ENCODE measurements at places on chromosomes 6 and 20.

DNA sequence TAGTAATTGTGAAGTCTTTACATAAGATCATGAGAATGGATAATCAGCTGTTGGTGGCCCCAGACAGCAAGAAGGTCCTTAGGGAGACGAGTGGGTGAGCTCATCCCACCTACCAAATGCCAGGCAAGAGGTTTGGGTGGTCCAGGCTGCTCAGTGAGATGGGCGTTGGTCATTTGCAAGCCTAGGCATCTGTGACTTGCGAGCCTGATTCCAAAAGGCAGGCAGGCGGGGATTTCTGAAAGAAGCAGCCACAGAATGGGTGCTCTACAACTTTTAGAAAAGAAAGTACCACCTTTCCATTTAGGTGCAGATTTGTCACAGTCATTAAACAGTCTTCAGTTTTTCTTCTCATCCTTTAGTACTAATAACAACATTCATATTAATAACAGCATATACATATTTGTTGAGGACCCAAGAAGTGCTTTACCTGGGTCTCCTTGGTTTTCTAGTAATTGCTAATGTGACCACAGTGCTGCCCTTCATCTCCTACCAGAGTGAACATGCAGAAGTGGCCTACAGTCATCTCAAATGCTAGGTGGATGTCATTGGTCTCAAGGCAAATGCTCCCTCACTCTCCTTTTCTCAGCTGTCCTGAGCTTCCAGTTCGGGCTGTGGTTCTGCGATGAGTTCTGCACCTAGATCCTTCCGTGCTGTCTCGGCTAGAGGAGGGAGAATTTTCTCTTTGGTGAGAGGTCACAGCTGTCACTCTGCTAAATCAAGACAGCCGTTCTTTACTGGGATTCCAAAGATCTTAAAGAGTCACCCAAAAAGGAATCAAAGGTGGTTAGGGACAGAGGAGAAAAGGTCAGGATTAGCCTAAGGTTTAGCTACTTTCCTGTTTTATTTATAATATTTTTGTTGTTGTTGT is 2.7 kb downstream of the WRNIP1 start:
- DNase-seq, result no peak

DNA sequence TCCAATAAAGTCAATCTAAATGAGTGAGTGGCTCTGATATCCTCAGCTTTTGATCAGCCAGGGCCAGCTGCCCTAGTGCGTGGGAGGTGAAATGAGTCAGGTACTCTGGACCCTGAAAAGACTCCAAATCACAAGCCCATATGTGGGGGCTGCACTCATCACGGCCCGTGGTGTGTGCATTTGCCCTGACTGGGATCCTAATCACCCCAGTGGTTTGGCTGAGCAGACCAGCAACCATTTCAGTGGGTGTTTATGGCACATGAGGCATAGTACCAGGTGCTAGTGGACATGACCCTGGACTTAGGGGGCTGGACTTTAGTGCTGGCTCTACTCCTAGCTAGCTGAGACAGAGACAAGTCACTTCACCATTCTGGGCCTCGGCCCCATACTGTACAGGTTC is 39.4 kb downstream of the SCML4 start:
- DNase-seq, result no peak

- DNase-seq, result no peak
Measured at GRCh38 chr6:63268574-63268973, 51.2 kb downstream of the LGSN start.

DNA sequence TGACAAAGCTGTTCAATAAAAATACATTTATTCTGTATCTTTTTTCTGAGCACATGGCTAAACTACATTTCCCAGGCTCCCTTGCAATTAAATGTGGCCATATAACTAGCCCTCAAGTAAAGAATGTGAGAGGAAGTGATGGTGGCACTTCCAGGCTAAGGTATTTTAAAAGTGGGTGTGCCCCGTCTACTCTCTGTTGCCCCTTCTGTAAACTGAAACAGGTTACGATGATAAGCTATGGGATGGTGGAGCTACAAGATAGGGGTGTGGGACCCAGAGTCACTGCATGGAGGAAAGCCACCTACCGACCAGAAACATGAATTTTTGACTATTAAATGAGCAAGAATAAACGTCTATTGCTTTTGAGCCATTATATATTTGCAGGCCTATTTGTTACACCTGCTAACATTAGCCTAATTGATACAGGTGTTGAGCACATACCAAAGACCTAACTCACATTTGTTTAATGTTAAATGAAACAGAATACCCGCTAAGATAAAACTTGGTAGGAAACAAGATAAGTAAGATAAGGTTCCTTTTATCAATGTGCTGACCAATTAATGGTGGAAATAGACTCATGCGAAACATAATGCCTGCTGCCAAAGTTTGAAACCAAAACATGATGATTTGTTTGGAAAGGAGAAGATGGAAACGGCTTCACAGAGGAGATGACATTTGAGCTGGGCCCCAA is 3.1 kb downstream of the FYN start:
- DNase-seq, result peak; percentile 30

DNA sequence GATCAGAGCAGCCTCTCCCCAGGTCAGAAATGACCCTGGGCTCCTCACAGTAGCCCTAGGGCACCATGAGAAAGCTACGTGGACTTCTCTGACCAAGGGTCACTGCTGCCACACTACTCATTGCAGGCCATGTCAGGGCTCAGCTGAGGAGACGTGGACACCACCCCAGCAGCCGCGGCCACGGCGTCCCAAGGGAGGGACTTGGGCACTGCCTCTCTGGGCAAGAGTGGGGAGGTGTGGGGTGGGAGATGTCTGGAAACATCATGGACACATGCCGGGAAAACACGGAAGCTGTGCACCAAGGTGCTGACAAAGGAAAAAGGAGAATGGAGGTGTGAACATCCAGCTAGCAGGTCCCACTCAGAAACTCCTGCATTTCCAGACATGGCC is 9.0 kb downstream of the GMEB2 start:
- DNase-seq, result no peak

DNA sequence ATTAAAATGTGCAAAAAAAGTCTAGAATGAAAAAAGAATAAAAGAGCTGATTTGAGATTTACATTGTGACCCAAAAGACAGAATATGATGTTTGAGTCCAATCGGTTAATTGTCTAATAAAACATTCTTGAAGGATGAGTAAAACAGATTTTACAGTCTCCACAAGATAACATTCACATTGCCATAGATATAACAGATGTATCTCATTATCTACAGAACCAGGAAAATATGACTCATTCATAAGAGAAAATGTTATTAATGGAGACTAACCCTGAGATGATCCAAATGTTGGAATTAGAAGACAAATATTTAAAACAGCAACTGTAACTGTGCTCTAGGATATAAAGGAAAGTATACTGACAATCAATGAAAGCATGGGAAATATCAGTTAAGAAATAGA is 141.7 kb downstream of the RFX6 start:
- DNase-seq, result no peak

DNA sequence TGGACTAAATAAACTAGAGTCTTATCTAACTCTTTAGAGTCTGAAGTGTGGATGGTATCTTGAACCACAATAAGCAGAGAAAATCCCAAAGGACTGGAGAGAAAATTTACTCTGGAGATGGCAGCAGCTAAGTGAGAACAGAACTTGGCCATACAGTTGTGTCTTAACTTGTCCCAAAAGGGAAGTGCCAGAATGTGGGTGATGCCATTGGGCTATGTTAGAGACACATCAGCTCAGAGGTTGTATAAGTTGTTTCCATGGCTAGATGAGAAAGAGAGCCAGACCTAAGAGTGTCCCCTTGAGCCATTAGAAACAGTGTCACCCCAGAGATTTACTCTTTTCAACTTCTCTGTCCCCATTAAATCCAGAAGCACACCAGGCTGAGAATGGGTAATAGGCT is 36.2 kb downstream of the FOXO3 start:
- no peak for DNase-seq

- DNase-seq, result peak; percentile 67
Measured at GRCh38 chr20:25389401-25389857, 1.2 kb downstream of the ABHD12 start.

DNA sequence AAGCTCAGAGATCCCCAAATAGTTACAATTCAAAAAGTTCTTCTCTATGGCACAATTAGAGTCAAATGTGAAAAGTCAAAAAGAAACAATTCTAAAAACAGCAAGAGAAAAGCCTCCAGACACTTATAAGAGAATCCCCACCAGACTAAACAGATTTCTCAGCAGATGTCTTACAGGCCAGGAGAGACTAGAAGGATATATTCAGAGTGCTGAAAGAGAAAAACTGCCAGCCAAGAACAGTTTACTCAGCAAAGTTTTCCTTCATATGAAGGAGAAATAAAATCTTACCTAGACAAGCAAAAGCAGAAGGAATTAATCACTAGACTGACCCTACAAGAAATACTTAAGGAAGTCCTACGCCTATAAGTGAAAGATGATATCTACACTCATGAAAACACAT is 176.1 kb upstream of the OPRM1 start:
- DNase-seq, result no peak

GRCh38 chr6:100378576-100378975 is 86.1 kb downstream of the SIM1 start:
- no peak for DNase-seq

- no peak for DNase-seq
Measured at GRCh38 chr6:137745321-137745720, 121.7 kb upstream of the TNFAIP3 start.

GRCh38 chr6:169661391-169661756 is 40.5 kb downstream of the WDR27 start:
- DNase-seq, result no peak

DNA sequence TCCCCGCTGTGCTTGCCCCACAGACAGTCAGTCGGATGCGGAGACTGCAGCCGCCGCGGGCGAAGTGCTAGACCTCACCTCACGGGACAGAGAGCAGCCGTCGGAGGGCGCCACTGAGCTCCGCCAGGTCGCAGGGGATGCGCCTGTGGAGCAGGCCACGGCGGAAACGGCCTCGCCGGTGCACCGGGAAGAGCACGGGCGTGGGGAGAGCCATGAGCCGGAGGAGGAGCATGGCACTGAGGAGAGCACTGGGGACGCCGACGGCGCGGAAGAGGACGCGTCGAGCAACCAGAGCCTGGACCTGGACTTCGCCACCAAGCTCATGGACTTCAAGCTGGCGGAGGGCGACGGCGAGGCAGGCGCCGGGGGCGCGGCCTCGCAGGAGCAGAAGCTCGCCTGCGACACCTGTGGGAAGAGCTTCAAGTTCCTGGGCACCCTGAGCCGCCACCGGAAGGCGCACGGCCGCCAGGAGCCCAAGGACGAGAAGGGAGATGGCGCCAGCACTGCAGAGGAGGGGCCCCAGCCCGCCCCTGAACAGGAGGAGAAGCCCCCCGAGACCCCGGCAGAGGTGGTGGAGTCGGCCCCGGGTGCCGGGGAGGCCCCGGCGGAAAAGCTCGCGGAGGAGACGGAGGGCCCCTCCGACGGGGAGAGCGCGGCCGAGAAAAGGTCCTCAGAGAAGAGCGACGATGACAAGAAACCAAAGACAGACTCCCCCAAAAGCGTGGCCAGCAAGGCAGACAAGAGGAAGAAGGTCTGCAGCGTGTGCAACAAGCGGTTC is 66.4 kb downstream of the SSR1 start:
- no peak for DNase-seq

- DNase-seq, result no peak
Measured at GRCh38 chr6:14228571-14228970, 111.0 kb downstream of the CD83 start.

GRCh38 chr6:128425856-128426255 is 94.5 kb downstream of the PTPRK start:
- DNase-seq, result no peak

DNA sequence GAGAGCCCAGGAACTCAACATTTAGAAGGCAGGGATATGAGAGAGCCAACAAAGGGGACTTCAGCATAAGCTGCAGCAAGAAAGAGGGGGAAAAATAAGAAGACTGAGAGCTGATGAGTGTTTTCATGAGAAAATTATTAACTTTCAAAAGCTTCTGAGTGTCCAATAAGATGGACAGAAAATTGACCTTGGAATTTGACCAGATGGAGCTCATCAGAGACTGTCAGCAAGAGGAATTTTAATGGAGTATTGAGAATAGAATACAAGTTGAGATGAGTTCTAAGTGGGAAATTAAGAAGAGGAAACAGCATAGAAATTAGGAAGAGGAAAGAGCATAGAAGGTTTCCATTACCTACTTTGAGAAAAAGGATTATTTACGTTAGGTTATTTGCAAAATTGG is 428.2 kb downstream of the LMBRD1 start:
- DNase-seq, result no peak

- no peak for DNase-seq
Measured at GRCh38 chr20:52612046-52612632, 360.0 kb upstream of the TSHZ2 start.

DNA sequence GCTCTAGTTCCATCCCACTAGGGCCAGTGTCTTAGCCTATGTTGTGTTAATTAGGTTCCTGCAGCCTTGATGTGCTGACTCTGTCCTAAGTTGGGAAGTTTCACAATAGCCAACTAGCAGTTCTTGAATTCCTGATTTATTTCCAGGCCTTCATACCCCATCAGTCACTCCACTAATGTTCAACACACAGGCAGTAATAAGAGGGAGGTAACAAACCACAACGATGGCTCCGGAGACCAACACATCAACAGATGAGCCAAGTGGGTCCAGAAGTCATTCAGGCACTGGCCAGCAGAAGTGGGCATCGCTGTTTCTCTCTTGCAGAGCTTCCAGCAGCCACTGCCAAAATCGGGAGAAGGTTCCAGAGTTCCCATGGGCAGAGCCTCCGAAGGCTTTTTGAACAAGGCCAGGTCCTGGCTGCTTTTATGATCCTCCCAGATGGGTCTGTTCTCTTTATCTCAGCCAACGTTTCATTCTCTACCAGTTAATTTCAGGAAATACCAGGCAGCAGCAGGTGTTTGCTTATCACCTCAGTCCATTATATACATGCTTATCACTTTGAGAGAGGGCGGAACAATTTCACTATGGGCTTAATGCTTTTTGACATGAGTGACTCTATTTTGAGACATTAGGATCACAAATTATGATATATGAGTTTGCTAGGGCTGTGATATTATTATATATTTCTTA is 48.5 kb upstream of the NOP56 start:
- no peak for DNase-seq

- DNase-seq, result no peak
Measured at GRCh38 chr6:130200020-130200419, 22.7 kb downstream of the SAMD3 start.

DNA sequence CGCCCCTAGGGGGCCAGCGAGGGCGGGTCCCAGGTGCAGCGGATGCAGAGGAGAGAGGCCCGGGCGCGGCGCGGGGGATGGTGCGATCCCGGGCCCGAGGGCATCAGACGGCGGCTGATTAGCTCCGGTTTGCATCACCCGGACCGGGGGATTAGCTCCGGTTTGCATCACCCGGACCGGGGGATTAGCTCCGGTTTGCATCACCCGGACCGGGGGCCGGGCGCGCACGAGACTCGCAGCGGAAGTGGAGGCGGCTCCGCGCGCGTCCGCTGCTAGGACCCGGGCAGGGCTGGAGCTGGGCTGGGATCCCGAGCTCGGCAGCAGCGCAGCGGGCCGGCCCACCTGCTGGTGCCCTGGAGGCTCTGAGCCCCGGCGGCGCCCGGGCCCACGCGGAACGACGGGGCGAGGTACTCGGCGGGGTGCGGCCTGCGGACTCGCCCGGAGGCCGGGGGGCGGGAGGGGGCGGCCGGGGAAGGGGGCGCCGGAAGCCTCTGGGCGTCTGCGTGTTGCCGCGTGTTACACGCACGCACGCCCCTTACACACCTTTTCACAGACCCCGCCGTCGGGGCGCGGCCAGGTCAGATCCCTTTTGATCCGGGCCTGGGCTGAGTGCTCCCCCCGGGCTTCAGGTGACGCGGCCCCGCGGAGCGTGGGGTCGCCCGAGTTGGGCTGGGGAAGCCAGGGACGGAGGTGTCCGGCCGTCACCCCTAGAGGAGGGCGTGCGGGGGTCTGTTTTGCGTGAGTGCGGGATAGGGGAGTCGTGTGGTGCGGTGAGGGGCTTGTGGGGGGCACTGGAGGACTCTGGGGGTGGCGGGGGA is 412 bp downstream of the TRIB3 start:
- DNase-seq, result no peak

- no peak for DNase-seq
Measured at GRCh38 chr6:170416959-170417606, 110.5 kb downstream of the FAM120B start.

Data from large intestine (tissue), 12 donors.